SK-N-MC (cell line): ENCODE measurements at places on chromosomes 5 and 9.

GRCh38 chr9:93240891-93241334 is 57.0 kb downstream of the WNK2 start:
- DNase-seq, result no peak

DNA sequence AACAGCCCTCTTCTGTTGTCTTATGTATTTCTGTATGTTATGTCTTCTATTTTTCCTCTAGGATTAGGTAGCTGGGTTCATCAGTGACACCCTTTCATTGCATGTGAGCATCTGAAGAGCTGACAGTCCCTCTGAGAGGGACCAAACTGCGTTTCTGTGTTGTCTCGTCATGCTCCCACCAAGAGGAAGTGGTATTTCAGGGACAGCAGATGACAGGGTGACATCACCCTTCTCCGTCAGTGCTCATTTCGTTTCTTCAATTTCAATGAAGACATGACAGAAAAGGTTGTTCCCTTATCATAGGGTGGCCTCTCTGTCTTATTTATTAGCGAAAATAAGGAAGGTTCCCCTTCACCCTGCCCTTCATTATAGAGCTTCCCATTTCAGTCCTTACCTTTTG is 225.9 kb upstream of the NR4A3 start:
- DNase-seq, result no peak

DNA sequence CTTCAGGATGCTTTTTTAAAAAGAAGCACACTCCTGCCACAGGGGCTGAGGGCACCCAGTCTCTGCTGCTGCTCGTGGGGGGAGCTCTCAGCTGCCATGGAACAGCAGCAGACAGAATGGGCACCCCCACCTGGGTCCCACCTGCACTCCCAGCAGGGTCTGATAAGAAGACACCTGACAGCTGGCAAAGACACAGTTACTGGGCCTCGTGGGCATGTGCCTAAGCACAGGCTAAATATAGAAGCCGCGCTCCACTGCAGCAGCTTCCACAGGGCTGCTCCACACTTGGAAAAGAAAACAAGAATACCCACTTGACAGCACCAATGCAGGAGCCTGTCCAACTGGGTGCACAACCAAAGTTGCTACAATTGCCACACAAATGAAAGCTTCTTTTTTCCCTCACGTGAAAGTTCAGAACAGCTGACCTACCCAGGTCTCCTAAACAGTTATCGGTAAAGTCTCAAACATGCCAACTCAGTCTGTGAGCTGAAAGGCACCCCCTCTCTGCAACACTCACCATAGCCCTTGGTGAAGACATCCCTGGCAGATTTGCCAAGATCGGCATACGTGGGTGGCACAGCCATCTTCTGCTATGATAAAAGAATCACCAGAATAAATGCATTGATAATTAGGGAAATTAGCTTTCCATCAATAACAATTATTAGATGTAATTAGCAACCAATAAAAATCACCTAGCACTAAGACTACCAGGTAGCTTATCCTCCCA is 12.2 kb downstream of the VDAC1 start:
- DNase-seq, result no peak

DNA sequence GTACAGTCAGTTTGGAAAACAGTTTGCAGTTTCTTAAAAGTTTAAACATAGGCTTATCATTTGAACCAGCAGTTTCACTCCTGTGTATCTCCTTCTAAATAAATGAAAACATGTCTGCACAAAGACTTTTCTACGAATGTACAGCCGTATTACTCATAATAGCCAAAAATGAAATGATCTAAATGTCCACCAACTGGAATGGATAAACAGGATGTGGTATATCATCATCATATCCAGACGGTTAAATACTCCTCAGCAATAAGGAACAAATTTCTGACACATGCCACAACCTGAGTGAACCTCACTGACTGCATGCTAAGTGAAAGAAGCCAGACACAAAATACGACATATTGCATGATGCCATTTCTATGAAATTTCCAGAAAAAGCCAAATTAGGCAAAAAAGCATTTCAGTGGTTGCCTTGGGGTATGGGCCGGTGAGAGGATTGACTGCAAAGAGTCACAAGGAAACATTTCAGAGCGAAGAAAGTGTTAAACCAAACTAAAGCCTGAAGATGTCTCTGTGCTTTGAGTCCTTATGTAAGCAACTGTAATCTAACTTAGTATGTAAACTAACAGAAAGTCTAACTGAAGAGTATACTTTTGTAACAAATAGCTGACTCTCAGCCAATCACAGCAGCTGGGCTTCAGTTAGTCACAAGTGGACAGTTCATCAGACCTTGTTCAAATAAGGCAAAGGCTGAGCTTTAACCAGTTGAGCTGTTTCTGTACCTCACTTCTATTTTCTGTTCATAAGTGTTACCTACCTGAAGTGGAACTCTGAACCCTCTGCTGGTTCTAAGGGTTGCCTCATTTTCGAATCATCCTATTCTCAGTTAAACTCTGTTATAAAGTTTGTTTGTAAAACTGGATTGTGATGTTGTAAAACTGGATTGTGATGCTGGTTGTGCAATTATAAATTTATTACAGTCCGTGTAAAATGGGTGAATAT is 65.2 kb downstream of the TRIO start:
- DNase-seq, result no peak

GRCh38 chr5:155303120-155303519 is 289.6 kb downstream of the KIF4B start:
- no peak for DNase-seq
